ENCODE measurements at places on chromosomes 1 and 21. TPM values are rescaled to one million over a fixed set of nuclear protein-coding genes. Genes with fewer than 3 reads are reported as not detected.

PRKCZ gene
- total RNA-seq: 30.8 TPM

GRCh38 chr1:231362325-231362724 is 24.2 kb downstream of the SPRTN start:
- no peak for DNase-seq

ACTL8 gene
- total RNA-seq: not detected

- no peak for DNase-seq
These were observed 1230.7 kb upstream of the NCAM2 start for GRCh38 chr21:19767546-19767945.

Data from cerebellum (tissue), 4 donors.